ENCODE measurements at places on chromosomes 6 and 20.

GRCh38 chr20:4962241-4962855, 39.0 kb downstream of the SLC23A2 start:
- no peaks in the 10 kb centered on the region for H3K27me3 ChIP-seq
- H3K4me1 ChIP-seq, result peaks cover 29% of the 10 kb centered on the region

- peak overlapping the region; percentile 30 for H3K4me3 ChIP-seq
- H3K36me3 ChIP-seq, result no peaks in the 10 kb centered on the region
- peak; percentile 72 for DNase-seq
- H3K27me3 ChIP-seq, result no peaks in the 10 kb centered on the region
- H3K27ac ChIP-seq, result peak overlapping the region; percentile 67
- peaks cover 62% of the 10 kb centered on the region for H3K4me1 ChIP-seq
Observed at GRCh38 chr20:5844063-5844681, 94.0 kb downstream of the SHLD1 start.

DNA sequence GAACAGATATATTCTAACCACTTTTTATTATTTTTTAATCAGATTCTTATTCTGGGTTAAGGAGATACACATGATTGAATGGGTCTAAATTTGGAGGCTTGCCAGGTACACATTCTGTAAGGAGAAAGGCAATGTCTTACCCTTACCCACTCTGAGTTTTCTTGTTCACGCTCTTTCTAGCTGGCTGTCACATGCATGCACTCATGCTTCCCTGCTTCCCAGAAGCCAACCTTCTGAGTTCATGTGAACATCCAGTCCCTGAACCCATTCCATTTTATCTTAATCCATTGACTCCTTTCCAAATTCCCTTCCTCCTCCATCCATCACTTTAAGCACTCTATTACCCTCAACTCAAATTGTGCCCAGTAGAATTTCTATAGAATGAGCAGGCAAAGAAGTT, 17.5 kb upstream of the MOCS1 start:
- H3K4me3 ChIP-seq, result no peak overlapping the region
- no peaks in the 10 kb centered on the region for H3K4me1 ChIP-seq
- H3K36me3 ChIP-seq, result no peaks in the 10 kb centered on the region
- no peak for DNase-seq
- H3K27ac ChIP-seq, result no peak overlapping the region

- no peak for DNase-seq
- H3K4me3 ChIP-seq, result no peak overlapping the region
- no peaks in the 10 kb centered on the region for H3K4me1 ChIP-seq
- H3K27ac ChIP-seq, result no peak overlapping the region
- no peaks in the 10 kb centered on the region for H3K36me3 ChIP-seq
Observed at GRCh38 chr6:113047148-113047547, 700.0 kb downstream of the RFPL4B start.

- H3K27ac ChIP-seq, result no peak overlapping the region
- no peaks in the 10 kb centered on the region for H3K36me3 ChIP-seq
- H3K4me3 ChIP-seq, result no peak overlapping the region
- H3K4me1 ChIP-seq, result no peaks in the 10 kb centered on the region
Observed at GRCh38 chr6:23728707-23729106, 397.3 kb upstream of the NRSN1 start.

- H3K27ac ChIP-seq, result no peak overlapping the region
- DNase-seq, result no peak
- H3K36me3 ChIP-seq, result no peaks in the 10 kb centered on the region
Observed at GRCh38 chr20:47191074-47191673, 165.3 kb downstream of the ZMYND8 start.

DNA sequence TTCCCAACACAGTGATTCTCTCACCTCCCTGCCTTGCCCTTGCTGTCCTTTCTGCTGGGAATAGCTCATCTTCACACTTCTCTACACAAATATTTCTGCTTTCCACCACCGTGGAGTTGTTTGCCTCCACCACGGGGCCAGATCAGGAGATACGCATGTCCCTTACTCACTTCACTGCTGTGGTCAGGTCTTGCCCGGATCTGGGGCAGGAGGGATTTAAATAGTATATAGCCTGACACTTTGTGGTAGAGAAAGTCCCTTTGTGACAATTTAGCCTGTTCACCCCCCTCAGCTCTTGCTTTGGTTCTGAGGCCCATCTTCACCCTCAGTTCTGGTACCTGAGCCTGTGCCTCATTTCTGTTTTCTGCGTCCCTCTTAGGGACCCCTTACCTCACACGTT, 92.6 kb upstream of the PREP start:
- DNase-seq, result no peak
- H3K36me3 ChIP-seq, result no peaks in the 10 kb centered on the region
- no peaks in the 10 kb centered on the region for H3K27me3 ChIP-seq
- no peak overlapping the region for H3K4me3 ChIP-seq

DNA sequence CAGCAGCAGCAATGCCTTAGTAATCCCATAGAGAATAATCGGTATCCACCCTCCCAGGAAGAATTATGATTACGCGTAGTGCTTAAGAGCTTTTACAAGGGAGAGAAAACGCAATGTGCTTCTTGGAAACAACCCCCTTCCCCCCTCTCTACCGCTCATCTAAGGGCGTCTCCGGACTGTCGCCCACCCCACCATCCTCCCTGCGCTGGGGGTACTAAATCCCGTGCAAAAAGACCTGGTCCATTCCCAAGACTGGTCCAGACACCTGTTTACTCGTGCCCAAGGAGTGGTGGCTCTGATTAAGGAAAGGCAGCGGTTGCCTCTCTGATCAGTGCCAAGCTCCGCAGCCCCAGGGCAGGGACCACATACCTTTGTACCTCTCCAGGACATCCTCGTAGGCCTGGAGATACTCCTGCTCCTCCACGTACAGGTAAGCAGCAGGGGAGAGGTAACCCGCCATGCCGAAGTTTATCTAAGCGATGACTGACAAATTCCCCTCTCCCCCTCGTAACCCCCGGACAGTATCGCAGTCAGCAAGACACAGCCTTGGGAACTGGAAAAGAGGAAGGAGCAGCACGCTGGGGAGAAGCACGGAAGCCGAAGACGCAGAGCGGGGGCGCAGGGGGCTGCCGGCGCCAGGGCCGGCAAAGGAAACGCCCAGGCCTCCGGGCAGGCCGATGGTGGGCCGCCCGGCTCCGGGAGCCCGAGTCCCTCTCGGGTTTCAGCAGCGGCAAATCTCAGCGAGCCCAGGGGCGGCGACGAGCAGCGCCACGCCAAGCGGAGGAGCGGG, 112.0 kb upstream of the BEND6 start:
- H3K36me3 ChIP-seq, result no peaks in the 10 kb centered on the region
- H3K4me3 ChIP-seq, result peak overlapping the region; percentile 75
- no peak overlapping the region for H3K27ac ChIP-seq
- peaks cover 7% of the 10 kb centered on the region for H3K4me1 ChIP-seq
- peaks cover 63% of the 10 kb centered on the region for H3K27me3 ChIP-seq
- DNase-seq, result peak; percentile 5

DNA sequence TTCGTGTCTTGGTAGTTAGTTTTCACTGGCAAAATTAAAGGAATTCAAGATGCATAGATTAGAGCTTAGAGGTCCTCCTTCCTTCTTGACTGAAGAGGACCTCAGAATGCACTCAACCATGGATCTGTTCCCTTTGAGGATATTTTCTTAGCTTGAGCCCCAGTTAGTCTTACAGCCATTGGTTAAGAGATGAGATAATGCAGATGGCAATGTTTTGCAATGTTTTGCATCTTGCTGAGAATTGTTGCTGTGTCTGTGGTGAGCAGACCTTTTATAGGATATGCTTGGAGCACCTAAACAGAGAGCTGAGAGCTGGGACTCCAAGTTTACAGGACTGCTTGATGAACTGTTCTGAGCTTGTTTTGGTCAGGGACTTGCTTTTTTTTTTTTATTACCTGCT, 107.5 kb downstream of the TMEM170B start:
- no peak overlapping the region for H3K4me3 ChIP-seq
- peaks cover 1% of the 10 kb centered on the region for H3K27me3 ChIP-seq
- no peak overlapping the region for H3K27ac ChIP-seq
- H3K36me3 ChIP-seq, result no peaks in the 10 kb centered on the region
- no peaks in the 10 kb centered on the region for H3K4me1 ChIP-seq
- DNase-seq, result no peak

DNA sequence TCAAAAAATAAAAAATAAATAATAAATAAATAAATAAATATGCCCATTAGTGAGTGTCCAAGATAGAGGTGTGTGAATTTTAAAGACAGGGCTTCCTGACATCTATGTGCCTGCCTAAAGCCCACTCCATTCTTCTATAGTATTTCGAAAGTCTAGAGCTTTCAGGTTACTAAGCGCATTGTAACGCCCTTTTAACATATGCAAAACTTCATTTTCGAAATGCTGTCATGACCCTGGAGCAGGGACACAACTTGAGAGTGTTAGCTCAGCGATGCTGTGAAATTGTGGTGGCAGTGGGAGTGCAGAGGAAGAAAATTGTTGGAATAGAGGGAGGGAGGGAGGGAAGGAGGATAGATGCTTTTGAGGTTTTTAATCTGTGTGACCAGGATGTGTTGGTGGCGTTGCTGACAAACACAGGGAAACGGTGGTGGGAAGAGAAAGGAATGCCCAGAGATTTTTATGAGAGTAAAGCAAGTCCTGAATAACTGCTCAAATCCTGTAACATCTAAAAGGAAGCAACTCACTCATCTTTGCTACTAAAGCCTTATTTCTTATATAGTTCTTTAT, 169.3 kb downstream of the ARID1B start:
- no peaks in the 10 kb centered on the region for H3K27me3 ChIP-seq
- DNase-seq, result no peak
- H3K4me1 ChIP-seq, result peaks cover 58% of the 10 kb centered on the region
- peaks cover 3% of the 10 kb centered on the region for H3K36me3 ChIP-seq
- H3K27ac ChIP-seq, result peak overlapping the region; percentile 44

- no peak overlapping the region for H3K27ac ChIP-seq
- H3K4me3 ChIP-seq, result peak overlapping the region; percentile 72
- H3K27me3 ChIP-seq, result peaks cover 62% of the 10 kb centered on the region
Observed at GRCh38 chr6:131949620-131949908, 1.6 kb downstream of the CCN2 start.

DNA sequence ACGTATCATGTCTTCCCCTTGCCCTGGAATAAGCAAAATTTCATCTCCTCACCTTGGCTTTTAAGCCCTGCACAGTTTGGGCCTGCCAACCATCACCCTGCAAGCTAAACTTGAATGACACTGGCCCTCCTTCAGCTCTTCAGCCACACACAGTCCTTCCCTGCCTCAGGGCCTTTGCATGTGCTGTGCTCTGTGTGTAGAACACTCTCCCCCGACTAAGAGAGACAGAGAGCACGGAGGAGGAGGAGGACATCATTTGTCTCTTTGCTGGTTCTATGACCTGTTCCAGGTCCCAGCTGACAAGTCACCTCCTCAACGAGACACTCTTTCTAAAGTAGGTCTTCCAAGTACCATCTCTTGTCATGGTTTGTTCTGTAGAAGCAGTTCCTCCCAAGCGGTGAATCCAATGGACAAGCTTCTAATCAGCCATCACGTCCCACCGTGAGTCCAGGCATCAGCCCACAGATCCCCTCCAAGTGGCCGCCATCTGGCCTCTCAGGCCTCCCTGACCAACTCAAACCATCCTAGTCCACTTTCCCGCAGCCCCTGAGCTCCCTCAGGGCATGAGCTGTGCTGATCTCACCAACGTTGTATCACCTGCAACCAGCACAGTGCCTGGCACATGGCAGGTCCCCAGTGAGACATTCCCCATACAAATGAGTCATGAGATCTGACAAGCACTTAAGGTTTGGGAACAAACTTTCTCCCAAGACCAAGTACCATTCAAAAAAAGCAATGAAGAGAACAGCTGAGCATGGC, 30.5 kb downstream of the NFATC2 start:
- H3K27me3 ChIP-seq, result no peaks in the 10 kb centered on the region
- H3K4me1 ChIP-seq, result peaks cover 59% of the 10 kb centered on the region
- H3K27ac ChIP-seq, result peak overlapping the region; percentile 85
- peaks cover 77% of the 10 kb centered on the region for H3K36me3 ChIP-seq
- no peak for DNase-seq
- peak overlapping the region; percentile 28 for H3K4me3 ChIP-seq

DNA sequence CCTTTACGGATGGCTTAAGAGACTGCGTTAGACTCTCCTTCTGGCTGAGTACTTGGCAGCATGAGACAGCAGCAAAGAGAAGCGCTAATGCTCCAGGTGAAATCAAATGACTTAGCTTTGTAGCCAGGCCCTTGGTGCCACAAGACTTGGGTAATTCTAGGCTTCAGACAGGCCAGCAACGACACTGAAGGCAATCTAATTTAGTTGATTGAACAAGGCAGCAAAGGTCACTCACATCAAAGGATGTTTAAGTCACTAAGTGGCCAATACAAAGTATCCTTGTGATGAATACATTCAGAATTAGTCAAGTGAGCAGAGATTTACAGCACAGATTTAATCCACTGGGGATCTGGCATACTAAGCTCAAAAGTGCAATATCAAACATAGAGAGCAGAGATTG, 113.2 kb downstream of the FAM83B start:
- no peaks in the 10 kb centered on the region for H3K4me1 ChIP-seq
- no peak overlapping the region for H3K4me3 ChIP-seq
- H3K27me3 ChIP-seq, result no peaks in the 10 kb centered on the region

GRCh38 chr6:50128420-50129005, 78.8 kb upstream of the DEFB112 start:
- H3K4me1 ChIP-seq, result no peaks in the 10 kb centered on the region
- H3K27me3 ChIP-seq, result no peaks in the 10 kb centered on the region
- no peaks in the 10 kb centered on the region for H3K36me3 ChIP-seq
- no peak overlapping the region for H3K27ac ChIP-seq

DNA sequence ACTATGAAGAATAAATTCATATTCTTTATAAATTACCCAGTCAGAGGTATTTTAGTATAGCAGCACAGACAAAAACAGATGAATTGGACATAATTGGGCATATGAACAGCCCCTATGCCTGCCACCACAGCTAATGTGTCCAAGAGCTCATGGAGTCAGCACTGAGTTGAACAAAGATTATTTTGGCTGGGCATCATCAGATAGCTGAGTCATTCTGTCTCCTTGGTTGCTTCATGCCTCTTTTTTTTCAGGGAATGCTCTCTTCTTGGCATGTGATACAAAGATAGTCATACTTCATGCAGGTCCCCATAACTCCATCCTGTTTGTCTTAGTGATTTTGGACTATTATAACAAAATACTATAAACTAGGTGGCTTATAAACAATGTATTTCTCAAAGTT, 275.6 kb downstream of the TENT5A start:
- H3K27ac ChIP-seq, result no peak overlapping the region
- no peaks in the 10 kb centered on the region for H3K4me1 ChIP-seq
- H3K4me3 ChIP-seq, result no peak overlapping the region
- DNase-seq, result no peak
- no peaks in the 10 kb centered on the region for H3K36me3 ChIP-seq
